ENCODE measurements at places on chromosomes 2 and 18.

- DNase-seq, result no peak
Observed at GRCh38 chr2:53635694-53636093, 131.9 kb upstream of the CHAC2 start.

DNA sequence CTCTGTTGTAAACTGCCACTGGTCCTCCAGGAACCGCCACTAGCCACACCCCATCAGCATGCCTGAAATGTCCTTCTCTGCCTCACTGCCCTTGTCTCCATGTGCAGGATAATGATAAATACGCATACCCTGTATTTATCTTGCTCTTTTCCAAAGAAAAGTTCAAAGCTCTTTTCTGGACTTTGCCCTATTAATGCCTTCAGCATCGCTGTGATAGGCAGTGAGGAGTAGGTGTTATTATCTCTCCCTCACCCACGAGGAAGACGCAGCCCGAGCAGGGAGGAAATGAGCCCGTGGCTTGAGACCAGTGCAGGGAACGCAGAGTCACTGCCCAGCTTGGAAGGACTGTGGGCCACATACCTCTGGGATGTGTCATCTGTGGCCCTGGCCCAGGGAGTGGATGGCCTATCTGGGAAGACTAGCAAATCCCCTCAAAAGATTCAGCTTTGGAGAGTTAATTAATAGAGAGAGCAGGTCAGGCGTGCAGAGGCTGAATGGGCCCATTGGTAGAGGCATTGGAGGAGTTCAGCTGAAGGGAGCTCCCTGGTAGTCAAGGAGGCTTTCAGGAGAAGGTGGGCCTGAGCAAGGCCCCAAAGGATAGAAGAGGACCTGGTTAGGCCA, 39.5 kb upstream of the MCFD2 start:
- DNase-seq, result no peak

DNA sequence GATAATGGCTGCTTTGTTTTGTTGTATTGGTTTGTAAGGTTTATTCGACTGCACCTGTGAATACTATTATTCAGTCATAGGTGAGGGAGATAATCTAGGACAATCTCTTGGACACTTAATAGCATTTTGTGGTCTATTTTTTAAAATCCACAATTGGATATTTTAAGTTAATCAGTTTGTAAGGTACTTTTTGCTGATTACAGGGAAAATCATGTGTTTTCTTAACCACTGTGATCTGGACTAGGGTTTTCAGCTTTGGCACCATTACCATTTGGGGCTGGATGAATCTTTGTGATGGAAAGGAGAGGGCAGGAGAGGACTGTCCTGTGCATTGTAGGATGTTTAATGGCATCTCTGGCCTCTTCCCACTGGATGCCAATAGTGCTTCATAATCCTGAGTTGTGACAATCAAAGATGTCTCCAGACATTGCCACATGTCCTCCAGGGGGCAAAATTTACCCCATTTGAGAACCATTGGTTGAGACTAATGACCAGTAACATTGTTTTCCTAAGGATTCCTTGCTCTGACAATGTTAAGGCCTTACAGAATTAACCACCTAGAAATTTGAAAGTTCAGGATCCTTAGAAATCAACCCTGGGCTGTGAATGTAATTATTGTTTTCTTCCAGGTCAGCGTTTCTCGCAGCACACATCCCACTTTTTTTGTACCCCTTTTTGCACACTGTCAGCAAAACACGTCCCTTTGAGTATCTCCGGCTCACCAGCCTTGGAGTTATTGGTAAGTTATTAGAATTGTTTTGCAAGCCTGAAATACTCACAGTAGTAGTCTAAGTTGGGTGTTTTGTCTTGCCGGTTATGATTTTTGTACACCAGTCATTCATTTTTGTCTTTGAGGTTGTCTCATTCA, 15.6 kb downstream of the CNOT9 start:
- no peak for DNase-seq

DNA sequence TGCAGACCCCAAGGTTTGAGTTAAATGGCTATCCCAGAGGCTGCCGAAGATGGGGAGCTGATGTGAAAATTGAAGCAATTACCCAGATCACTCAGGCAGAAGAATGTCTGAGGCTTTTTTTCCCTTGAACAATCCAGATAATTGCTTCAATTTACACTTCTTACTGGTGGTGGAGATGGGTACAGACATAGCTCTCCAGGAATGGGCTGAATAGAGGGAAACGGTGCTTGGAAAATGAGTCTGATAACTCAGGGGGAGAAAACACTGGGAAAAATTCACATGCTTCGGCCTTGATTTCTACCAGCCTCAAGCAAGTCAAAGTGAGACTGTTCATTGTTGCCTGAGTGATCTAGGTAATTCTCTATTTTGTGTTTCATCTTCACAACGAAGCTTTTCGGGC, 9.5 kb upstream of the KIF5C start:
- no peak for DNase-seq

GRCh38 chr2:127941461-127941860, 55.7 kb upstream of the AMMECR1L start:
- no peak for DNase-seq

DNA sequence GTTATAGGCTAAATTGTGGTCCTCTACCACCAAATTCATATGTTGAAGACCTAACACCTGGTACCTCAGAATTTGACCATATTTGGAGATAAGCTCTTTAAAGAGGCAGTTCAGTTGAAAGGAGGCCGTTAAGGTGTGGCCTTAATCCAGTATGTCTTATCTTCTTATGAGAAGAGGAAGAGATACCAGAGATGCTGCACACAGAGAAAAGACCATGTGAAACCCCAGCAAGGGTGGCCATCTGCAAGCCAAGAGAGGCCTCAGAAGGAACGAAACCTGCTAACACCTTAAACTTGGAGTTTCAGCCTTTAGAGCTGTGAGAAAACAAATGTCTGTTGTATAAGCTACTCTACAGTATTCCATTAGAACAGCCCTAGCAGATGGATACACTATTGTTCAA, 528.1 kb upstream of the DCC start:
- DNase-seq, result no peak

DNA sequence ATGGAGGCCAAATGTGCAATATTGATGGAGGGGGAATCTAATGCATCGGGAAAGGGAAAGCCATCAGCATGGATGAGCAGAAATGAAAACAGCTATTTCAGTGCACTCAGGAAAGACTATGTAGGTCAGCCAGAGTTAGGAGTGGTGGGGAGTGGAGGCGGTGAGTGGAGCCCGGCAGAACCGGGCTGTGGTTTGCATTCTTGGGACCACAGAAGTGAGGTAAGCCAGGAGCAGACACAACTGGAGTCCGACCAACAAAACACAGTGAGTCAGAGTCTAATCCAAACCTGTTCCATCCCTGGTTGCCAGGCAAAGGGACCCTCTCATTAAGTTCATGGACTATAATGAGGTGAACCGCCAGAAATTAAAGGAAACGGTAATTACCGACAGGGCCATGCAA, 61.1 kb upstream of the RAB12 start:
- no peak for DNase-seq

DNA sequence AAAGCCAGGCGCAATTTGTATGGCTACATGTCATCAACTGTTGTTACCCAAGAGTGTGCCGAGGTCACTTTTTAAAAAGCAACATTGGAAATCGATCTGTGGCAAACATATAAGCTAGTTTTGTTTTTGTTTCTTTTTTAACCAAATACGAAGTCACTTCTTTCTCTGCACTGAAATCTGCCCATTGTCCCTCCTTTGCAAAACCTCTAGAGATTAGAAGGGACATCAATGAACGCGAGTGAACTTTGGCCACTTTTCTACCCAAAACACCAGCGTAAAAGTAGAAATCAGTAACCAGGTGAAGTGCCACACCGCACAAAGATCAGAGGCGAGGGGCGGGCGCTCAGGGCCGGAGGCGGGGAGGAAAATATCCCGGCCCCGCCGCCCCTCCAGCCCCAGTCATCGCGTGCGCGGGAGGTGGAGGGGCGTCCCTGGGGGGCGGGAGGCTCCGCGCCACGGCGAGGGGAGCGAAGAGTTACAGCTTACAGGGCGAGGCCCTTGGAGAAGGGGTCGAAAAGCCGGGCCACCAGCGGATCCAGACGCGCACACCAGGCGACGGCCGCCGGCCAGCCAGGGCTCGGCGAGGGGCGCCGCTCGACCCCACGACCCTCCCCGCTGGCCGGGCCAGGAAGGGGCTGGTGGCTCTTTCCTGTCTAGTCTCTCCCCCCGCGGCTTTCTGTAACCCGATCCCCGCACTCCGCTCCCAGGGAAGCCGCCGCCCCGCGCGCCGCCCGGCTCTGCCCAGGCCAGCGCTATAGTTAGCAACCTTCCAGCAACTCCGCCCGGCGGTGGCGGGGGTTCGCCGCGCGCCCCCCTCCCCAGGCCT, 993 bp downstream of the RBMS1 start:
- DNase-seq, result peak; percentile 59

- no peak for DNase-seq
Observed at GRCh38 chr2:200081236-200081635, 125.9 kb downstream of the MAIP1 start.

DNA sequence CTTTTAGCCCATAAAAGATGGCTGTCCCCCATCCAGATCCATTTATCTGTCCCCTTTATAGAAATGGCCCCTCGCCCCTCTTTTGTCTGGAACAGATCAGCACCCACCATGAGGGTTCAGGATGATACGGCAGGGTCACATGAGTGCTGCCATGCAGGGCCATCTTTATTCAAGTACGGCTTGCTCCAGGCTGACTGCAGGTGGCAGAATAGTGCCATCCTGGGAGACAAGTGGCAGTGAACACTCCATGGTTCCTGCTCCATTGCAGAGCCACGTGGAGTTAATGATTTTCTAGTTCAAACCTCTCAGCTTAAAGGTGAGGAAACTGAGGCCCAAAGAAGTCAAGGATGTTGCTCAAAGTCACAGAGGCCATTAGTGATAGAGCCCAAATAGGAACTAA, 180.6 kb downstream of the CLIP4 start:
- no peak for DNase-seq

DNA sequence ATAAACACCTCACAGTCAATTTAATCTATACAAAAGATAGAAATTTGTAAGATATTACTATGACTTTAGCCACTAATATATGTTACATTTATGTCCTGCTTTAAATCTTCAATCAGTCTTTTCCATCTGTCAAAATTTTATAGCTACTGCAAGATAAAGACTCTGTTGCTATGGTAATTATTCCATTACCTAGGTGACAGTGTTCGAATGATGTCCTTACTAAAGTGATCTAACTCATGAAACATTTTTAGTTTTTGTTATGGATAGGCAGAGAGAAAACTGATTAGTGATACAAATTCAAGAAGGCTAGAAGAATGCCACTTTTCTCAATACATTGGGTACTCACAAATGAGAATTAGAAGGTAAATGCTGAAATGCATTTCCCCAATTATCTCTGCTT, 359.9 kb upstream of the FSHR start:
- no peak for DNase-seq

DNA sequence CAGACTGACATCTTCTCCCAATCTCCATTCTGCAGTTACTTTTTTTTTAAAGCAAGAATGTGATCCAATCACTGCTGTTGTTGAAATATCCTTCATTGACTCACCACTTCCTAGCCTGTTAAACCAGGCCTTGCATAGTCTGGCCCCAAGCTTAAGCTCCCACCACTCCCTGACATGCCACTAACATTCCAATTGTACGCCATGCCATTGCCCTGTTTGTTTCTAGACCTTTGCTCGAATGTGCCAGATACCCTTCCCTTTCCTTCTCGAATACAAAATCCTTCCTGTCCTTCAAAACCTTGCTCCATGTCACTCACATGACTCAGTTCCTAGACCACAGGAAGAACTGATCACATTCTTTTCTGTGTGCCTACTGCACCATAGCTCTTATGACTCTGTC, 224.2 kb downstream of the CYRIA start:
- no peak for DNase-seq

GRCh38 chr2:48356701-48357325, 173.1 kb upstream of the STON1 start:
- DNase-seq, result peak; percentile 20

DNA sequence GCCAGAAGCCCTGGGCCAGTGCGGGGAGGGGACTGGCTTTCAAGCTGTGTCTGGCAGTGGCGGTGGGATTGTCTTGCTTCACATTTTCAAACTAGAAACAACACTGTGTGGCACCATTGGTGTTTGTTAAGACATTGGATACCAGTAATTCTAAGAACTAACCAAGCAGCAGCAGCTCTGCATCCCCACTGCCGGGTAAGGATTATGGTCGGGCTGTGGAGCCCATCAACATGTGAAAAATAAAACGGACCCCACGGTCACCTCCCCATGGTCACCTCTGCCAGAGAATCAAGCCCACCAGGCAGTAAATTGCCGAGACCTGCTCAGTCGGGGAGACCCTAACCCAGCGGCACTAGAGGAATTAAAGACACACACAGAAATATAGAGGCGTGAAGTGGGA, 65.3 kb downstream of the C18orf63 start:
- DNase-seq, result no peak

DNA sequence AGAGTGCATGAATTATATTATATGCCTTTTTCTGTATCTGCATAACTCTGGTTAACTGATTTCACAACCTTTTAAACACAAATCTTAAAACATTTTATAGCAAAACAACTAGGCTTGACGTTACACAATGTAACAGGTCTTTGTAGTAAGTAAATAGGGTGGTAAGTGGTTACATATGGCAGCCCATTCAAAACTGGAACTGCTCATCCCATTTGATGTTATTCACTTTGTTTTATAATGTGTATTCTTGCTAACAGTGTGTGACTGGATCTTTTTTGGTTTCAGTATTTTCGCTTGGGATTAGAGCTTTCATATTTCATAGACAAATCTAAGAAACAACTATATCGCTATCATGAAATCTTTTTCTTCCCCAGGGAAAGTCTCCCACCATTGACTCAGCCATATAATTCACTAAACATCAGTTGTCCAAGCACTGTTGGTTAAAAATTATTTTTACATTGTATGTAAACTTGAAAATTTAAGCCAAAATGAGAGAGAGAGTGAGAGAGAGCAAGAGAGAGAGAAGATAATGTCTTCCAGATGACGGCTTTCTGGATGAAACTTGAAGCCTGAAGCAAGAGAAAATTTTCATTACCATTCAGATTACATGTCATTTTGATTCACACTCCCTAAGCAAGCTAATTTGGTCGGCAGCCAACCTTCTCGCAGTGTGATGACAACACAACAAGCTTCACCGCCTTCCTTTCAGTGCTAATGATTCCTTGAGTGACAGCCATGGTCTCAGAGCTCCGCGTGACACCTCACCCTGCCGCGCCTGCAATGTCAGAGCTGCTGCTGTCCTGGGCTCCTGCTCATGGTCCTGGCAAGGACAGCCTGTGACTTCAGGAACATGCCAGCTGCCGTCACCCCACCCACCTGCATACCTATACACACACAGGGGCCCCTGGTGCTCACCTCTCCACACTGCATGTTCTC, 946.9 kb upstream of the SOX11 start:
- no peak for DNase-seq

DNA sequence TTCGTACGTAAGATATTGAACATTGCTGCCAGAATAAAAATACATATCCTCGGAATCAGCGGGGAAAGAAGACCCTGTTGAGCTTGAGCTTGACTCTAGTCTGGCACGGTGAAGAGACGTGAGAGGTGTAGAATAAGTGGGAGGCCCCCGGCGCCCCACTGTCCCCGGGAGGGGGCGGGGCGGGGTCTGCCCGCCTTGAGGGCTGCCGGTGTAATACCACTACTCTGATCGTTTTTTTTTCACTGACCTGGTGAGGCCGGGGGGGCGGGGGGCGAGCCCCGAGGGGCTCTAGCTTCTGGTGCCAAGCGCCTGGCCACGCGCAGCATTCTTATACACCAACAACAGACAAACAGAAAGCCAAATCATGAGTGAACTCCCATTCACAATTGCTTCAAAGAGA, 324.0 kb upstream of the REG3G start:
- DNase-seq, result no peak

Data from NCI-H748 treated with DMSO at 0.1 percent for 48 hours (cell line).